ENCODE measurements at places on chromosomes 12 and 14.

DNA sequence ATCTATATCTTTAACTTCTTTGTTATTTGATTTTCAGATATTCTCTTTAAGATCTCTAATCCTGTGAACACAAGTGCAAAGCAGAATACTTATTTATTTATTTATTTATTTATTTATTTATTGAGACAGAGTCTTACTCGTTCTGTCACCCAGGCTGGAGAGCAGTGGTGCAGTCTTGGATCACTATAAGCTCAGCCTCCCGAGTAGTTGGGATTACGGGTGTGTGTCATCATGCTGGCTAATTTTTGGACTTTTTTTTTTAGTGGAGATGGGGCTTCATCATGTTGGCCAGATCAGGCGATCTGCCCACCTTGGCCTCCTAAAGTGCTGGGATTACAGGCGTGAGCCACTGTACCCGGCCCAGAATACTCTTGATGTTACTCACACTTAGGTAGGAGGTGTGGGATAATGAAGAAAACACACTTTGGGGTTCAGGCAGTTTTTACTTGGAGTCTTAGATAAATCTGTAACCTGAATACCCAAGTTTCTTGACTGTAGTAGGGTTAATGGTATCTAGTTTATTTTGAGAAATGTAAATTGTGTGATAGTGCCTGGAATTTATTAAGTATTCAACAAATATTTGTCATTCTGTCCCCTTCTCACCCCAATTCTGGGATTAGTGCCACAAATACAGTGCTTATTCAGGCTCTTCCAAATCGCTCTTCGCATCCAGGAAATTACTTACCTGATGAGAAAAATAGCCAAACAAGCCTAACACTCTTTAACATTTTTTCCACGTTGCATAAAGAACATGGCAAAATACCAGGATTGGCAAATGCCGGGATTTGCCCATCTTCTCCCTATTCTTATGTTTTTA is 33.0 kb downstream of the METAP2 start:
- DNase-seq = no peak

DNA sequence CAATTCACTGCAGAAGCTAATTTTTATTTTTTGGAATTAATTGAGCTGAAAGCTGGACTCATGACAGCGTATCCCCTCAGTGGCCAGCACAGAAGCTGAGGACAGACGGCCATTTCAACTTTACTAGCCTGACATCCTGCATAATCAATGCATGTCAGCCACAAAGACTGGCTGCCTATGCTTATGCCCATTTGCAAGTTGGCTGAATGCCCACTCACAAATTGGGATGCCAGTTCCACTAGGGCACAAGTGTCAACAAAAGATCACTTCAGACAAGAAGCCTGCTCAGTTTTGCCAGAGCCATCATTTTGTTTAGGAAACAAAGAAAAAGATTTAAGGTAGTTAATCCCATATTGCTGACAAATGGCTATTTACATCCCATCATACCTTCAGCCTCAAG is 417.6 kb downstream of the NOVA1 start:
- DNase-seq = no peak

DNA sequence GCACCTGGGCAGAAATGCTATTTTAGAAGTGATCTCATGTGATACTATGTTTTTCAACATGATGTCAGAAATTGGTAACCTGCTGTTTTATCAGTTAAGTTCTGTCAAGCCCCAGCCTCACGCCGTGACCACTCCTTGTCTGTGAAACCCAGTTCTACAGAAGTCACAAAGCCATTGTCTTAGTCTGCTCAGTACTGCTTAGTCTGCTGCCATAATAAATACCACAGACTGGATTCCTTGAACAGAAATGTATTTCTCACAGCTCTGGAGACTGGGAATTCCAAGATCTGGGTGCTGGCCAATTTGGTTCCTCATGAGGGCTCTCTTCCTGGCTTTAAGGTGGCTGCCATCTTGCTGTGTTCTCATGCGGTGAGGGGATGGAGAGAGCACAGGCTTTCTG is 176.9 kb downstream of the PRKCH start:
- DNase-seq = no peak

DNA sequence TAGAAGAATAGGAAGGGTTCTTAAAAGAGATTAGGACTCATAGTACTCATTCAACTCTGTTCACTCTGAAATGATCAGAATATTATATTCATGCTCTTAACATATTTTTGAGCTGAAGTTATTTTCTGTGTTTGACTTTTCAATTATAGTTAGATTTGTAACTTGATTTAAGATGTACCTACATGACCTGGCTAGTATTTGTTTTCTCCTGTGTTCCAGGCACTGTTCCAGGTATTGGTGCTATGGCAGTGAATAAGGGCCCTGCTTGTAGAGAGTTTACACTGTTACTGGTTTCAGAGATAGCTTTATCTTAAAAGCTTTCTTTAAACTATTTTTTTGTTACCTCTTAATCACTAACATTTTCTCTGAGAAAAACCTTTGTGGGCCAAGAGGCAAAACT is 19.1 kb upstream of the SLC17A8 start:
- DNase-seq = no peak

DNA sequence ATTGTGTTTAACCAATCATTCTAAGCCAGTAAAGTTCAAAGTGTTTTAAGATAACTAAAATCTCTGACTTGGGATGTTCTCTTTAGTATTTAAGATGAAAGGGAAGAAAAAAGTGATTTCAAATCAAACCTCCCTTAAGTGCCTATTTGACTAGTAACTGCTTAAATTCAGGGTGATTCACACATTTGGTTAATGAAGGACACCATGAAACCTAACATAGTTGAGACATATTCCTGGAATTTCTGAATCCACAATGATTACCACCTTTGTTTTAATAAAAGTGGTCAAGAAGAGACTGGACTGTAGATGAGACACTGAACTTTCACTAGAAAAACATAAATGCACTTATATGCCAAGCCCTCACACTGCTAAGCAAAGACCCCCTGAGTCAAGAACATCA is 138.7 kb downstream of the MED13L start:
- no peak for DNase-seq

- DNase-seq = no peak
Measured at GRCh38 chr14:93989939-93990338, 7.2 kb upstream of the CCDC197 start.

GRCh38 chr12:117525766-117526165 is 164.3 kb upstream of the NOS1 start:
- DNase-seq = no peak

DNA sequence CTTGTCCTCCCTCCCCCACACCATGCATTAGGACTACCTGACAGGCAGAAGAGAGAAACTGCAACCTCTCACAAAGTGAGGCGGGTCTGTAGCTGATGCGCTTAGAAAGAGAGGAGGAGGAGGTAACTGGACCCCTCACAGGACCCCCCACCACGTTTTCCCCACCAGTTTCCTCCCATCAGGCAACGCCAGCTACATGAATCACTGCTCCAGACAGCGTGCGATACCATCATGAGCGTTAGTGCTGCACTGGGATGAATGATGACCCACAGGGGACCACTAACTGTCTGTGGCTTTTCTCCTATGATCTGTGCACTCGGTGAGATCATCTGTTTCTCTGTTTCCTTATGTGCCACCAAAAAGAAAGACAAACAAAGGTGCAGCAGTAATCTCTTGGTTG is 77.7 kb downstream of the KCNK10 start:
- DNase-seq = no peak

- no peak for DNase-seq
Measured at GRCh38 chr12:127981875-127982274, 285.1 kb upstream of the TMEM132C start.
